ENCODE measurements at places on chromosomes 1 and 21. TPM values are rescaled to one million over a fixed set of nuclear protein-coding genes. Genes with fewer than 3 reads are reported as not detected.

DNA sequence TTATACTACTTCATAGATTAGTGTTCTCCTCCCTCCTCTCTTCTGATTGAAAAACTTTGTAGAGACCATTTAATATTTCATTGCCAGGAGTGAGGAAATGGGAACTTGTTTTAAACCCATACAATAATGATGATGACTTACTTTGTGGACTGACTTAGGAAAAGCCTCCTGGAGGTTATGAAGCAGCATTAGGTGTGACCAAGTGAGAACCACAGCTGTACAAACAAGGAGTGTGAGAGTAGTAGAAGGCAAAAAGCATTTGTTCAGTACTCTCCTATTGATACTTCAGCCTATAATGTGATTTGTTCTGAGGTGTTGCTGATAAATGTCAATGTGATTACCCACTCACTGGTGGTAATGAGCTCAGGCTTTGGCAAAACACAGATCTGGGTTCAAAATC, 8.4 kb downstream of the TIPRL start:
- DNase-seq = no peak

CFAP107 gene
- not detected for total RNA-seq

OR10Z1 gene
- total RNA-seq = not detected

NBPF6 gene
- total RNA-seq = not detected

DNA sequence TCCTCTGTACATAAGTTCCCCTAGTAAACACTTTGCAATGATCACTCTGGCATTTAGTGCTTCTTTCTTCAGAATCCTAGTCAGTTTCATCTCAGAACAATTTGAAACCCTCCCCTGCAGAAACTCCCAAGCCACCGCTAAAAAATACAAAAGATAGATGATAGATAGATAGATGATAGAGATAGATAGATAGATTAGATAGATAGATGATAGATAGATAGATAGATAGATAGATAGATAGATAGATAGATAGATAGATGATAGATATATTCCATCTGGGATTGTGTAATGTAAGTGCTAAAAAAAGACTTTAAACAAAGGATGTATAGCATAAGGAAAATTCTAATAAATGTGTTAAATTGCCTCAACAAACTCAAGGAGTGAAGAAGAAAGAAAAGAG, 212.6 kb upstream of the POGK start:
- DNase-seq = no peak

SELL gene
- total RNA-seq = 370 TPM

- no peak for DNase-seq
Observed at GRCh38 chr1:71223641-71224340, 143.0 kb upstream of the ZRANB2 start.
